Midbrain (tissue), 1 donor: ENCODE measurements at places on chromosomes 4 and X.

GRCh38 chr4:184376126-184376838 is 98.1 kb downstream of the IRF2 start:
- DNase-seq = no peak

- DNase-seq = no peak
Measured at GRCh38 chr4:48483006-48483776, at the start of gene SLC10A4. TSS of gene SLC10A4 (plus strand) at chr4:48483343. CDS start at chr4:48483562, 219 bp downstream.

GRCh38 chrX:41064018-41064417 is 21.2 kb upstream of the USP9X start:
- no peak for DNase-seq

GRCh38 chrX:41621222-41621723 is 67.5 kb upstream of the GPR34 start:
- DNase-seq = no peak

DNA sequence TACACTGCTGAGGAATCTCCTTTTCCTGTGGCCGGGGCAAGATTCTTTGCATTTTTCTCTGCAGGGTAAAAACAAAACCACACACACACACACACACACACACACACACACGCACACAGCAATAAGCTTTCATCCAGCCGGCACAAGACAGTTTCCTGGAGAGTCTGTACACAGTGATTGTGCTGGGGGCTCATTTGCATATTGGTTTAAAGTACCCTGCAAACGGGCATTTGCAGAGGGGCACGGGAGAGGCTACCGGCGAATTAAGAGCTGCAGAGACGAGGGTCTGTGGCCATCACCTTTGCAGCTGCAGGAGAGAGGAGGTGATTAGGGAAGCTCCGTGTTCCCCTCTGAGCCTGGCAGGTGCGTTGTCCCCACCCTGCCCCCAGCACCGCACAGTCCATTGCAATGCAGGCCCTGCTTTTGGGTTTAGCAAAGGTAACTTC is 219.9 kb downstream of the SHOX start:
- no peak for DNase-seq

DNA sequence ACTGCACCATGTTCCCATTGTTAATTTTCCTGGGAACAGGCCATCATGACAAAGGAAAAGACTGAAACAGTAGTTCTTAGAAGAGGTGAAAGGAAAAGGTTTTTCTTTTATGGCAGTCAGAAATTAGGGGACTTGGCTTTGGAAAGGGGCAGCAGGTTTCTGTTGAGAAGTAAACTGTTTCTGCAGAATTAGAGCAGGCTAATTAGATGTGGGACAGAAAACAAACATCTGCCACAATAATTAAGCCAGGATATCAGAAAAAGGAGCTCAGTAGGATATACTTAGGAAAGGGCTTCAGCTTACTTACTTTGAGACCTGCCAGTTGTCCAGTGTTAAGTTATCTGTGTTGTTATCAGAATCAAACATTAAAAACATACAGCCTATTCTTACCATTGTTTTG is 36.7 kb upstream of the STPG2 start:
- no peak for DNase-seq

DNA sequence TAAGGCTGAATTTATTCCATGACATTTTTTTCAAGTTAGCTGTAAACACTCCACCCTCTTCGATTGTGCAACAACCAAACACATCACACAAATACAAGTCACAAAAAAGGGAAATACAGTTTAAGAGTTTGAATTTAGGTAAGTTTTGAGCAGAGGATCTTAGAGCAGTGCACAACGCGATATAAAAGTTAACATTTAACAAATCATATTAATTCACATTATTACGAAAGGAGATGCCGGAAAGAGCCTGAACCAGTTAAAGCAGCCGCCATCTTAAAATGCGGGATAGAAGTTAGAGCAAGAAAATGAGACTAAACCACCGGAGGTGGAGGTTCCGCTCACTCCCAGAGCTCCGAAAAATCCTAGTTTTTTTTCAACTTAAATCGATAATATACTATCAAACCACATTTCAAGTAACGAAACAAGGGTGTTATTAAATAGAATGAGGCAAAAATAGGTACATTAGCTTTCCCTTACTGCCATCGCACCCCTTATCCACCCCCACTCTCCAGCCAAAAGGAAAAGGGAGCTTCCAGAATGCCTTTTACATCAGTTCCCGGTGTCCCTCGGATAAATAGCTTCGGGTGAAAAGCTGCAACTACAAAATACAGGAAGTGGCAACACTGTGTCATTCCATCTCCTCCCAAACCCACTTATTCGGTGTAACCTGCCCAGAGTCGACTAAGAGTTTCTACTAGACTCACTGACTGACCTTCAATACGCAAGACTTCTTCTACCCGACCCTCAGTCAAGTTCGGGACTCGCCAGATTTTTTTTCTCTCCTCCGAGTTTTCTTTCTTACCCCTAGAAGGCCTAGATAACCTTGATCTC is 1.9 kb downstream of the UBE2D3 start:
- peak; percentile 78 for DNase-seq
